T-helper 17 cell (primary cell): ENCODE measurements at places on chromosomes 6 and 20.

GRCh38 chr6:167647306-167647705 is 179.4 kb upstream of the AFDN start:
- DNase-seq: no peak

DNA sequence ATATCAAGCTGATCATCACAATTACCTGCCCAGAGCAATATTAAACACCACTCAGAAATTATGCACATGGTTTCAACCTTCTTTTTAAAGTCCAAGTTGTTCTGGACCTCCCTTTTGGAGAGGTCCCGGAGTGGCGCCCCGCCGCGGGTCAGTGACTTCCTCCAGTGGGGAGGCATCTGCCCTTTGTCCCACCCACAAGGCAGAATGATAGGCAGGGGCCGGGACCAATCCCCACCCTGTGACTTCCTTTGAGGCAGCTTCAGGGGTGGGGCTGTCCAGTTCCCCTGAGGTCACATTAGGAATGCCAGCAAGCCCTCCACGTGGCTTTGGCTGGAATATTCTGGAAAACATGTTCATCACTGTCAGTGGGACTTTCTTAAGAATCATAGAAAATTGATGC is 207.0 kb downstream of the ANKRD60 start:
- DNase-seq: no peak

GRCh38 chr6:3512832-3513231 is 56.0 kb upstream of the SLC22A23 start:
- no peak for DNase-seq

GRCh38 chr6:108874470-108875160 is 26.4 kb downstream of the ARMC2 start:
- DNase-seq: no peak

- DNase-seq: no peak
These were observed 273.8 kb downstream of the CDH4 start for GRCh38 chr20:61525781-61526431.

DNA sequence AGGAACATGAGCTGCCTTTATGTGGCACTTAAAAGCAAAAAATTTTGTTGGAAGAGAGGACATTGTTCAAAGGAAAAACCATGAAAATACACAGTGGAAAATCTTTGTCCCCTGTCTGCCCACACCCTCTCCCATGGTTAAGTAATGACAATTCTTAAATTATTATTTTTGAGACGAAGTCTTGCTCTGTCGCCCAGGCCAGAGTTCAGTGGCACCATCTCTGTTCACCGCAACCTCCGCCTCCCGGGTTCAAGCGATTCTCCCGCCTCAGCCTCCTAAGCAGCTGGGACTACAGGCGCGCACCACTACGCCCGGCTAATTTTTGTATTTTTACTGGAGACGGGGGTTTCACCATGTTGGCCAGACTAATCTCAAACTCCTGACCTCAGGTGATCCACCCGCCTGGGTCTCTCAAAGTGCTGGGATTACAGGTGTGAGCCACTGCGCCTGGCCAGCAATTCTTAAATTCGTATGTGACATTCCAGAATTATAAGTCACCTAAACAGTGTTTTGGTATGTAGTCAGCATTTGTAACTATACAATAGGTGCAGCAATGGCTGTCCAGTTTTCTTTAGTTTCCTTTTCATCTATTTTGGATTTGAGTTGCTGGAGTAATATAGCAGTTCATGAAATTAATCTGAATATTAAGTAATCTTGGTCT is 636 bp upstream of the SSR1 start:
- no peak for DNase-seq
